ENCODE measurements at places on chromosomes 13 and 19. TPM values are rescaled to one million over a fixed set of nuclear protein-coding genes. Genes with fewer than 3 reads are reported as not detected.

- no peak for DNase-seq
Observed at GRCh38 chr19:19777692-19778091, 43.9 kb downstream of the ZNF506 start.

- DNase-seq: no peak
Observed at GRCh38 chr13:62611343-62611742, 1195.7 kb upstream of the PCDH20 start.

DNA sequence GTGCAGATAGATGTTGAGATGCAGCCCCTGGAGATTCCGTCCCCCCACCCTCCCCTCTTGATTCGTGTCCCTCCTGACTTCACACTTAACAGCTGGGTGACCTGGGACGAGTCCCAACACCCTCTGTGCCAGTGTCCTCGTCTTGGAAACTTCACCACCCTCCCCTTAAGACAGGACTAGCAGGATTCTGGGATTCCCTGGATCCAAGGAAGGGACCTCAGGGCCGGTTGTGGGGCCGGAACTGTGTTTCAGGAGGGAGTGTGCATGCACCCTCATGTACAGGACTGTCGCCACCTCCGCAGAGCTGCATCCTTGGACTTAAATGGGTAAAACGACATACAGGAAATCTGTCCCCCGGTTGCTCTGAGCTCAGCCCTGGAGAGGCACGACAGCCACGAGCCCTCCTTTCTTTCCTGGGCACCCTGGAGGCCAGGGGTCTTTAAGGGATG, 990 bp downstream of the MYO9B start:
- peak; percentile 65 for DNase-seq

GRCh38 chr19:39969681-39970424, 1.1 kb upstream of the PSMC4 start:
- DNase-seq: no peak

- DNase-seq: no peak
Observed at GRCh38 chr13:26060357-26060756, 8.5 kb upstream of the SHISA2 start.

GRCh38 chr13:44507639-44508038, 68.5 kb downstream of the TSC22D1 start:
- DNase-seq: no peak

DNA sequence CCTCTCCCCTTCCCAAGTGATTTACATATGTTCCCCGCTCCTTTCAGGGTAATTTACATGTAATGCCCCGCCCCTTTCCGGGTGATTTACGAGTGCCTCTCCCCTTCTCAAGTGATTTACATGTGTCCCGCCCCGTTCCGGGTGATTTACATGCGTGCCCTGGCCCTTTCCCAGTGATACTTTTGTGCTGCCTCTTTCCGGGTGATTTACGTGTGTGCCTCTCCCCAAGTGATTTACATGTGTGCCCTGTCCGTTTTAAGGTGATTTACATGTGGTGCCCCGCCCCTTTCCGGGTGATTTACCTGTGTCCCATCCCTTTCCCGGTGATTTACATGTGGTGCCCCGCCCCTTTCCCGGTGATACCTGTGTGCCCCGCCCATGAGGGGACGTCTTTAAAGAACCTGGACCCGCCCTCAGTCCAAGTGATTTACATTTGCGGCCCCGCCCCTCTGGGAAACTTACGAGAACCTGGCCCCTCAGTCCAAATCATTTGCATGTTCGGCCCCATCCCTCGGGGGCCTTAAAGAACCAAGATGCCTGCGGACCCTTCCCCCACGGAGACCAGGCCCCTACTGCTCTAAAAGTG, 559 bp upstream of the LENG9 start:
- peak; percentile 98 for DNase-seq

GRCh38 chr19:9580728-9581127, 3.6 kb downstream of the ZNF121 start:
- no peak for DNase-seq

GRCh38 chr13:93723316-93723715, 496.7 kb downstream of the GPC6 start:
- no peak for DNase-seq

DNA sequence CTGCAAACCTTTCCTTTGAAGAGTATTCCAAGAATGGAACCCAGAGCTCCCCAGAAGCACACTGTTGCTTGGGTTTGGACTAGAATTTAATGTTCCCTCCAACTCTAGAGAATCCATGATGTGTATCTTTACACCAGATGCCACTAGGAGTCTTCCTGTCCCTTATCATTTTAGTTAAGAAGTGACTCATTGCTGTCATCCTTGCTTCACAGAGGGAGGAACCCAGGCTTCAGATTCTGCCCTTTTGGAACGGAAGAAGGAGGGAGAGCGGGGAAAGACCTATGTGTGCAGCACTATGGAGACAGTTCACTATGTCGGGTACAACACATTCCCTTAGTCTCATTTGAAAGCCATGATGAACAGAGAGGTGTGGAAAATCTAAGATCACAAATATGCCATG, 2.1 kb upstream of the ATP12A start:
- DNase-seq: no peak

DNA sequence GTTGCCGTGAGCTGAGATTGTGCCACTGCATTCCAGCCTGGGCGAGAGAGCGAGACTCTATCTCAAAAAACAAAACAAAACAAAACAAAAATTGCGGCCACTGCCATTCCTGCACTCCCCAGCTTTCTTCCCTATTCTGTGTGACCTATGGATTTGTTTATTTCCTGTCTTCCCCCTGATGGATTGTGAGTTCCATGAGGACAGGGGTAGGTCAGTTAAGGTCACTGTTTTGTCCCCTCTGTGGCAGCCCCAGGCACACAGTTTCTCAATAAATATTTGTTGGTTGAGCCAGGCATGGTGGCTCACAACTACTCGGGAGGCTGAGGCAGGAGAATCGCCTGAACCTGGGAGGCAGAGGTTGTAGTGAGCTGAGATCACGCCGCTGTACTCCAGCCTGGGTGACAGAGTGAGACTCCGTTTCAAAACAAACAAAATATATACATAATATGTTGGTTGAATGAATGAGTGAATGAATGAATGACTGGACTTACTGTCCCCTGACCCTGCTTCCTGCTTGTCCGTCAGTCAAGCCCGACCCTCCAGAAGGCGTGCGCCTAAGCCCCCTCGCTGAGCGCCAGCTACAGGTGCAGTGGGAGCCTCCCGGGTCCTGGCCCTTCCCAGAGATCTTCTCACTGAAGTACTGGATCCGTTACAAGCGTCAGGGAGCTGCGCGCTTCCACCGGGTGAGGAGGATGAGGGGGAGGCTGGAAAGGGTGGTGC, 5.0 kb downstream of the EBI3 start:
- no peak for DNase-seq

GRCh38 chr13:29961036-29961670, 110.7 kb upstream of the UBL3 start:
- no peak for DNase-seq

GNA15 gene
- total RNA-seq: 44.1 TPM

KASH5 gene
- not detected for total RNA-seq

- no peak for DNase-seq
Observed at GRCh38 chr13:49248622-49249002, 887 bp downstream of the CDADC1 start.

GRCh38 chr13:27965740-27966640, 3.1 kb downstream of the CDX2 start:
- no peak for DNase-seq

- no peak for DNase-seq
Observed at GRCh38 chr13:30552567-30552966, 65.2 kb upstream of the USPL1 start.

GRCh38 chr19:36051236-36051635, 2.8 kb downstream of the THAP8 start:
- peak; percentile 22 for DNase-seq

GRCh38 chr19:45693106-45693788, 781 bp downstream of the QPCTL start:
- DNase-seq: peak; percentile 89

GRCh38 chr19:2624537-2625091, 77.9 kb downstream of the GNG7 start:
- no peak for DNase-seq

- DNase-seq: peak; percentile 50
Observed at GRCh38 chr19:55118401-55118991, 1.1 kb upstream of the PPP1R12C start.

TGFBR3L gene
- total RNA-seq: 5.9 TPM

- no peak for DNase-seq
Observed at GRCh38 chr13:108650271-108650670, 20.9 kb downstream of the MYO16 start.

DNA sequence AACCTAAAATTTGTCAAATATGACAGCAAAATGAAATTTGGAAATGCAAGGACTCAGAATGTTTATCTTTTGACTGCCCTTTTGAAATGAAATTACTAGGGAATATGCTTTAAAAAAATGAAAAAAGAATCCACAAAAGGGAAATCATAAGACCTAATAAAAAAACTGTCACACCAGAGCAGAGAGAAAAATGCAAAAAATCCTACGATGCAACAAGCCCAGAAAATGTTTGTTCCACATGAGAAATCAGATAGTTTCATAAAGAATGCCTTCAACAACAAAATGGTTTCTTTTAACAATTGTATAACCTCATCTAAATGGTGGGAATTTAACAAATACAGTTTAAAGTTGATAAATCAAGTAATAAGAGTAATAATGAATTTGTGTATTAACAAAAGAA, 8.0 kb downstream of the LPAR6 start:
- DNase-seq: no peak

DNA sequence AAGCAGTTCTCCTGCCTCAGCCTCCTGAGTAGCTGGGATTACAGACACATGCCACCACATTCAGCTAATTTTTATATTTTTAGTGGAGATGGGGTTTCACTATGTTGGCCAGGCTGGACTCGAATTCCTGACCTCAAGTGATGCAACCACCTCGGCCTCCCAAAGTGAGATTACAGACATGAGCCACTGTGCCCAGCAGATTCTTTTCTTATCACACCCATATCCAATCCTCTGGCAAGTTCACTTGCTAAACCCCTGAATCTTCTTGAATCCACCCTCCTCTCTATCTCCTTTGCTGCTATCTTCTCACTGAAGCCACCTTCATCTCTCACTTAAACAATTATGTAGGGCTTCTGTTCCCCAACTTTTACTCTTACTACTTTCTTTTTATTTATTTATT, 17.5 kb downstream of the TMEM143 start:
- no peak for DNase-seq

NCAN gene
- not detected for total RNA-seq

GRCh38 chr13:60356970-60357369, 40.0 kb upstream of the TDRD3 start:
- no peak for DNase-seq

DNA sequence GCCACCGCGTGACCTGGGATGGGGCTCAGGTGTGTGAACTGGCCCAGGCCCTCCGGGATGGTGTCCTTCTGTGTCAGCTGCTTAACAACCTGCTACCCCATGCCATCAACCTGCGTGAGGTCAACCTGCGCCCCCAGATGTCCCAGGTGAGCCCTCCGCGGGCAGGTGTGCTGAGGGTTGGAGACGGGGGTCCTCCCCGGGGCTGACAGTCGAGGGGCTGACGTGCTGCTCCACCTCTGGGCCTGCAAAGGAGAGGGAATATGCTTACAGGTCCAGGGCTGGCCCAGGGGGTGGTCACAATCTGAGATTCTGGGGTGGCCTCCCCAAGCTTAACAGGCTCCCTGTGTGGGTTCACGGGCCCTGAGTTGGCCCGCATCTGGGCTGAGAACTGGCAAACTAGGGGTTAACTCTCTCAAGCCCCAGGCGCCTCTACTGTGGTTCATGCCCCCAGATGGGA, 386 bp downstream of the VAV1 start:
- DNase-seq: no peak

DNA sequence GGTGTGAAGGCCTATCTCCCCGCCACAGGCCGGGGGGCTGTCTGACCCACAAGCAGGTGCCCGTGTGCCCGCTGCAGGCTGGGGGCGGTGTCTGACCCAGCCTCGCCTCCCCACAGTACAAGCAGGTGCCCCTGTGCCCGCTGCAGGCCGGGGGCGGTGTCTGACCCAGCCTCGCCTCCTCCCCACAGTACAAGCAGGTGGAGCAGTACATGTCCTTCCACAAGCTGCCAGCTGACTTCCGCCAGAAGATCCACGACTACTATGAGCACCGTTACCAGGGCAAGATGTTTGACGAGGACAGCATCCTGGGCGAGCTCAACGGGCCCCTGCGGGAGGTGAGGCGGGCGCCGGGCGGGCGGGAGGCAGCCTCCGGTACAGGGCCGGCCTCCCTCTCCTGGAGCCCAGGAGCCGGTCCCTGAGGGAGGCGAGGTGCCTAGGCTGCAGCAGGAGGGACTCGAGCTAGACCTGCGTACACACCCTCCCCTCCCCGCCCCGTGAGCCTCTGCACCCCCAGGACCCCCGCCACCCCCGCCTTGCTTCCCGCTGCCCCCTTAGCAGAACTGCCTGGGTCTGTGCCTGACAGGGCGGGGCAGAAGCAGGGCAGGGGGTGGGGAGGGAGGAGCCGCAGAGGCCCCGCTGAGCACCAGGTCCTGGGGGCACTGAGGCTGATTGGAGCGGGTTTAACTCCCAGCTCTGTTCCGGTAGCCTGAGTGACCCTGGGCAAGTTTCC, 20.6 kb downstream of the HCN2 start:
- peak; percentile 56 for DNase-seq

- no peak for DNase-seq
Observed at GRCh38 chr13:51539887-51540286, 44.4 kb upstream of the WDFY2 start.

CCNE1 gene
- 24.5 TPM for total RNA-seq

GRCh38 chr19:47608074-47608918, 638 bp upstream of the BICRA start:
- peak; percentile 95 for DNase-seq

- no peak for DNase-seq
Observed at GRCh38 chr19:6263735-6264444, 15.9 kb downstream of the MLLT1 start.

CYP4F8 gene
- not detected for total RNA-seq

- DNase-seq: no peak
Observed at GRCh38 chr19:51803967-51804366, 9.0 kb downstream of the FPR3 start.

ZNF426 gene
- 13.6 TPM for total RNA-seq

DNA sequence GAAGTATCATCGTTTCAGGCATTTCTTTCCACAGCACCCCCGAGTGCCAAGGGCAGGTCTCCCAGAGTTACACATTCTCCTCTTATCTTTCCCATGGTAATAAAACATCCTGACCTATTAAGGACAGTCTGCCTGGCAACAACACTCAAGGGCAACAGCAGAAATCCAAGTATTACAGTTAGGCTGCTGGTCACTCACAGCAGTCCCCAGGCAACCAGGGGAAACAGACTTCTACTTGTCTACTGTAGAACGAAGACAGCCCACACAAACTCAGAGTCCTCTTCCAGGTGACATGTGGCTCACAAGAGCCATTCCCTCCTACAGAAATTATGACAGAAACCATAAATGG, 24.3 kb downstream of the RCBTB1 start:
- no peak for DNase-seq

PLIN5 gene
- not detected for total RNA-seq

All from activated CD8-positive, alpha-beta T cell treated with anti-CD3 and anti-CD28 coated beads for 36 hours (primary cell).